ENCODE measurements at places on chromosomes 7 and 10.

DNA sequence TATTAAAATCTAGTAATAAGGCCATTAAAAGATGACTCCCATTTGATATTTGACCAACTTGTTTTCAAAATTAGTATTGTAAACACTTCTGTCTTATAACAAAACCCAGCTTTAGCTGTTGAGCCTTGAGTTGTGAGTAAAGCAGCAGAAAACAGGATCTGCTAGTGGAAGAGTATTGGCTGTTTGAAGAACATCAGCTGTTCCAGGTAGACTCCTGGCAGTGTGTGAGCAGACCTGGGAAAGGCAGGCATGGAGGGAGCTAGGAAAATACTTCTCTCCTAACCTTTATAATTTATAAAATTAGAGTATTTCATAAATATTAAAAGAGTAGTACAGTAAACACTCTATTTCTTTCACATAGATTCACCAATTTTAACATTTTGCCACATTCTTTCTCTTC lies 29.0 kb downstream of the KAT6B start:
- DNase-seq = no peak

- no peak for DNase-seq
These were observed 194.0 kb downstream of the CFTR start for GRCh38 chr7:117673839-117674238.

DNA sequence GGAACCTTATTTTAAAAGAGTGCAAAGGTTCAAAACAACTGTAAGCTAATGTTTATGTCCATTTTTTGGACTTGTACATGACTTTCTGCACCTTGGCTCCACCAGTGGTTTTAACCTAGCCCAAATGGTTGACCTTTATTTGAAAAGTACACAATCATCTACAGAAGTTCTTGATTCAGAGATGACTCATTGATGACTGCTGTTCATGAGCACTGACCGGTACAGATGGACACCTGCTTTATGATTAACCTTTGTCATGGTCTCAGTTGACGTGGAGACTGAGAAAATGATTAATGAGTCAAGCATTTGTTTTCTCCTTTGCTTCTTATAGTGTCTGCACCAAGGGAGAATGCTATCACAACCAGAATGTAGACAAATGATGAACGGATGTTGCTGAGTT lies 55.7 kb upstream of the PTER start:
- DNase-seq = no peak

- no peak for DNase-seq
These were observed 93.9 kb downstream of the DNAJB6 start for GRCh38 chr7:157430721-157431120.
